Fibroblast of skin of scalp (primary cell): ENCODE measurements at places on chromosomes 1 and 21.

GRCh38 chr1:245153552-245154428, 995 bp upstream of the KIF26B start:
- DNase-seq = peak; percentile 17

DNA sequence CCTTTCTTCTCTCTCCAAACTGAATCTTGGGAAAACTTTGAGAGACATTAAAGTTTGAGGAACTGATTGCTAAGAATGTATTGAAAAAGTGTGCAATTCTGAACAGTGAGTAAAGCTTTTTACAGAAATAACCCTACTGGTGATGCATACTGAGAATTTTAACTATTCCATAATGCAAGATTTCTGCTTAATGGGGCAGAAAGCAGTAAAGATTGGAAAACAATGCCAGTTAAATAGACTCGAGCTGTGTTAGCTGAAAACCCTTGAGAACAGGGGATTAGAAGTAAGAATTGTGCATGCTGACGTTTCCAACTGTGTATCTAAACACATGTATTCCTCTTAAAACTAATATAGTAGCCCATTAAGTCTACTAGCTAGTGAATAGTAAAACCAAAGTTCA, 1500.2 kb upstream of the PRMT6 start:
- DNase-seq = no peak

DNA sequence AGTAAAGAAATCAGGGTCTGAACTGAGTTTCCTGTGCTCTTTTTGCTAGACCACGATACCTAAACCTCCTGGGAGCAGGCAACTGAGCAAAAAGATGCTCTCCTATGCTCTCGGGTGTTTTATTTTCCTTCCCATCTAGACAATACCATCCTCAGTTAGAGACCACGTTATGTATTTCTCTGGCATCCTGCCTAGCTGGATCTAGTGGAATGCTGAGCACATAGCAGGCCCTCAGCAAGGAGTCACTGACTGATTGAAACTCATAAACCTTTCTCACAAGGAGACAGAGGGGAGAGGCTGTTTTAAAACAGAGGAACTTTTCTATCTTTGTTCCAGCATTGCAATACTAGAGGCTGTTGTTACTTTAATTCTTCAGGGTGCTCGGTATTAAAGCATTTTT, 168.0 kb downstream of the CYYR1 start:
- DNase-seq = peak; percentile 89

- DNase-seq = no peak
Measured at GRCh38 chr1:10788592-10789006, 7.8 kb downstream of the CASZ1 start.

DNA sequence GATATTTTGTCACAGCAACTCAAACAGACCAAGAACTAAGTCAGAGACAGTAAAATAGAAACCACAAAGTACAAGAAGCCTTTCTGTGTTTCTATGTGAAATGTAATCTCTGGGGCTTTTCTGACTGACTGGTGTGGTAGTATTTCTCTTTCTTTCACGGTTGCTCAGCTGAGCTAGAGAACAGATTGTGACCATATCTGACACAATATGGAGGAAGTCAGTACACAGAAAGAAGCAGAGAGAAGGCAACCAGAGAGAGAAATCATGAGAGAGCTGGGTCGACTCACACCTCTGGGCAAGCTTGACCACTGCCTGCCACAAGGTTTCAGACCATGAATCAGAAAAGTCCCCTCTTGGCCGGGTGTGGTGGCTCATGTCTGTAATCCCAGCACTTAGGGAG, 208.9 kb upstream of the GREM2 start:
- DNase-seq = no peak

DNA sequence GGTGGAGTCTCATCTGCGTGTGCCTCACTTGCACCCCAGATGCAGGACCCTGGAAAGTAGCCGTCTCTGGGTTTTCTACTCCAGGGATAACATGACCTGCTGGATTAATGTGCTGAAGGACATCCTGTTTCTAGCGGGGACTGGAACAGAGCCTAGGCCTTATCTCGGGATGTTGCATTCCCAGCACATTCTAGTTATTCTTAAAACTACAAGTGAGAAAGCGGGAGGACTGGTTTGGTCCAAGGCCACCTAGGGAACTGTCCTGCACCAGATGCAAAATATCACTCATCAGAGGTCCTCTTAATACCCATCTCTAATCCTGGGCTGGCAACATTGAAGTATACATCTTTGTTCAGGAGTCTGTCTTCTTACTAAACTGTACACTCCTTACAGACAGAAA, 179.9 kb downstream of the ZC3H11B start:
- DNase-seq = no peak

- no peak for DNase-seq
Measured at GRCh38 chr1:84350550-84350949, 47.7 kb upstream of the DNASE2B start.

DNA sequence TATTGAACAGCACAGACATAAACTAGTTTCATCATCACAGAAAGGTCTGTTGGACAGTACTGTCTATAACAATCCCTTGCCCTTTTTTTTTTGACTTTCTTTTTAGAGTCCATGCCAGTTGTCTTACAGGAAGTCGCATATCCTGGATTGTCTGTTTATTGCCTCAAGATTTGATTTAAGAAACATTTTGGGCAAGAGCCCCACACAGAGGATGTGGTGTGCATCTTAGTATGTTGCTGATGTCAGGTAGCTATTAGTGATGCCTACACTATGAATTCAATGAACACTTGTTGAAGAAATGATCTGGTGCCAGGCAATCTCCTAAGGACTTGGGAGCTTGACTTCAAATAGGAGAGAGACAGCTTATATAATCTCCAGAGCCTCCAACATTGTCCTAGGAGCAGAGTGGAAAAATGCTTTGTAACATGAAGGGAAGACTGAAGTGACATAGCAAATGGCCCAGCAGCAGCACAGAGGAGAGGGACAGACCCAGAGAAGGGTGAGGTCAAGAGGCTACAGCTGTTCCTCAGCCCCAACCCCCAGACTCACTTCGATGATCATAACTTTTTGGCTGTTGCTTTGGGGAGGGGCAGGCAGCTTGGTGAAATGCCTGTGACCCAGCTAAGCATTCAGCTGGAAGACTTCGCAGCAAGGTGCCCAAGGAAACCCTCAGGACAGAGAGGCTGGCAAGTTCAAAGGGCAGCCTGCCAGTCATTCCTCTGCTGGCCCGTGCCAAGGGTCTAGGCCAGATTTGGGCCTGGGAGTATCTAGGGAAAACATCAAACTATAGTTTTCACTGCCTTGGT, 7.5 kb upstream of the RAB29 start:
- no peak for DNase-seq

DNA sequence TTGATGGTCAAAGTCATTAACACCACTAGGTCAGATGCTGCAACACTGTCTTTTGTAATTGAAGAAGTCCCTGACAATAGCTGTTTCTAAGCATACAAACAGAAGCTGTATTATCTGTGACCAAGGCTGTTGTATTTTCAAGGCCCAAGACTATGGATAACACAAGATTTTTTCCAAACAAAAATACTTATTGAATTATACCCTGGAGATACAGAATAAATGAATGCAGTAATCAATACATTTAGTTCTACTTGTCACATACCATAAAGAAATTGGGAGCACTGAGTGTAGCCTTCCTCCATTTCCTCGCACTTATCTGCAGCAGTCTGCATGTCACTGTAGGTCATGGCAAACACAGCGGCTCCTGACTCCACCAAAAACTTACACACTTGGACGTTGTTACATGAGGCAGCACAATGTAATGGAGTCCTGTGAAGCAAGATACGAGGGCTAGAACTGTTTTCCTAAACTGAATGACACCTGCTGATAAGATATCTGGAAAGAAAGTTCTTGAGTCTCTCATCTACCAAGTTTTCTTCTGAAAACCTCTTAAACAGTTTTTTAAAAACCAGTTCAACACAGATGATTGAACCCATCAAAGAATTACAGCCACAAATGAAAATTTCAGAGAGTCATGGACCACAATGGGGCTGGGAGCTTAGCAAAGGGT, 56.9 kb downstream of the TP53BP2 start:
- no peak for DNase-seq

- DNase-seq = no peak
Measured at GRCh38 chr1:31428436-31429221, 15.6 kb downstream of the SERINC2 start.

GRCh38 chr1:35915693-35916092, 15.2 kb upstream of the AGO3 start:
- peak; percentile 4 for DNase-seq

GRCh38 chr1:203311368-203312301, 6.3 kb downstream of the BTG2 start:
- no peak for DNase-seq

DNA sequence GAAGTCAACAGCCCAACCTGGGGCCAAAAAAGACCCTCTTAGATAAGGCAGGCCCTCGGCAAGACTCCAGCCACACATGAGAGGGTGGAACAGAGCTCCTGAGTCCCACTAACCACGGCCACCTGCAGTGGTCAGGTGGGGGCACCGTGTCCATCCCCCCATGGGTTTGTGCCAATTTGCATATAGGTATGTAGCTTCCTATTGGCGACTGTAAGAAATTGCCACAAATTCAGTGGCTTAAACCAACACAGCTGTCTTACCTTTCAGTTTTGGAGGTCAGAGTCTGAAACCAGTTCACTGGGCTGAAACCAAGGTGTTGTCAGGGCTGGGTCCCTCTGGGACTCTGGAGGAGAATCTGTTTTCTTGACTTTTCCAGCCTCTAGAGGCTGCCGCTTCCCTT, 59.3 kb downstream of the COL18A1 start:
- no peak for DNase-seq

DNA sequence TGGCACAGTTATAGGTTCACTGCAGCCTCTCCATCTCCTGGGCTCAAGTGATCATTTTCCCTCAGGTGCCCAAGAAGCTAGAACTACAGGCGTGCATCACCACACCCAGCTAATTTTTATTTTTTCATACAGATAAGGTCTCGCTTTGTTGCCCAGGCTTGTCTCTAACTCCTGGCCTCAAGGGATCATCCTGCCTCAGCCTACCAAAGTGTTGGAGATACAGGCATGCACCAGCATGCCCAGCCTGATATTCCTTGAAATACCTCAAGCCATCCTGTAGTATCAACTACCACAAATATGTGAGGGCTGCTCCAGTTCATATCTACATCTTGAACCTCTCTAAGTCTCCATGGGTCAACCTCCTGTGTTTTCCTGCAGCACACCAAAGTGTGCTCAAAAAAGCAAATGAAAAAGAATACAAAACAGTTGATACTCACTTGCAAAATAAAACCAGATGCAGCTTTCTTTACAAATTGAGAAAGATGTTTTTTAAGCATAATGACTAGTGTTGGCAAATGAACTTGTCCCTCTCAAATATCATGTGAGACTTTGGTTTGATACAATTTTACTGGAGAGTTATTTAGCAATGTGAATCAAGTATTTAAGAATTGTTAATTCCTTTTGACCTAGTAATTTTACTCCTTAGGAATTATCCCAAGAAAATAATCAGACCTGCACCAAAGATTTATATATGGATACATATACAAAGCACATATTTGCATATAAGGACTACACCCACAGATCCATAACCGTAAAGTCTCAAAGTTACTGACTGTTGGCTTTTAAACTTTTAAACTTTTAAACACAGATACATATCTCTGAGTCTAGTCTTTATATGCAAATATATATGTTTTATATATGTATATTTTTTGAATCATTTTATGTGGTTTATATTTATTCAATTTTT, 197.7 kb downstream of the NRIP1 start:
- no peak for DNase-seq

GRCh38 chr1:245829826-245830225, 675.0 kb downstream of the KIF26B start:
- peak; percentile 47 for DNase-seq
